ENCODE measurements at places on chromosomes 5 and 9.

- no peak for DNase-seq
These were observed 115.3 kb downstream of the TSSK1B start for GRCh38 chr5:113319256-113320053.

DNA sequence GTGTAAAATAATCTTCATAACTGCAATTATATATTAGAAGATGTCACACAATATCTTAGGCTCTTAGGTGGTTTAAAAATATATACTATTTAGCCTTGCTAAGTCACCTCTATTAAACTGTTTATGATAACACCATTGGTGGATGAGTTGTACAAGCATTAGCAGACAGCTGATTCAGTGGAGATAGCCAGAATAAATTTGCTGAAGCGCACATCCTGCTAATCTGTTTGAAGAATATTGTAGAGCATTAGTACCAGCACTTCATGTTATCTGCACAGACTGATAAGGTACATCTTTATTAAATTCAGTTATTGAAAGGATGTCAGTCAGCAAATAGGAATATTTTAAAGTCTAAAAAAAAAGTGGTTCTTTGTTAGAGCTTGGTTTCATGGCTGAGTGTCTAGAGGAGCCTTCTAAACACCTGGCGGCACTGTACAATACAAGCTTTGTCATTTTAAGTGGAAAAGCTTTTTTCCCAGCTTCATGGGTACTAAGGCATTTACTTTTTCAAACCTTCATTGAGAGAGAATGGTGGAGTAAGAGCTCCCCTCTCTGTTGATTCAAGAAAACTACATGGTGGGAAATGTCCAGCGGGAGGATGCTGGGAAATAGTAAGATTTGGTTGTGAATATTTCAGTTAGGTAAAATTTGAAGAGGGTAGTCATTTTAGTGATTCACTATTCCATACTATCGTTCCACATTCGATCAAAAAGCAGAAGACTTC is 275.1 kb downstream of the SLF1 start:
- DNase-seq: no peak

- no peak for DNase-seq
These were observed 26.4 kb downstream of the ANXA1 start for GRCh38 chr9:73178044-73178443.

- DNase-seq: no peak
These were observed 109.9 kb upstream of the IL12B start for GRCh38 chr5:159440235-159440634.

DNA sequence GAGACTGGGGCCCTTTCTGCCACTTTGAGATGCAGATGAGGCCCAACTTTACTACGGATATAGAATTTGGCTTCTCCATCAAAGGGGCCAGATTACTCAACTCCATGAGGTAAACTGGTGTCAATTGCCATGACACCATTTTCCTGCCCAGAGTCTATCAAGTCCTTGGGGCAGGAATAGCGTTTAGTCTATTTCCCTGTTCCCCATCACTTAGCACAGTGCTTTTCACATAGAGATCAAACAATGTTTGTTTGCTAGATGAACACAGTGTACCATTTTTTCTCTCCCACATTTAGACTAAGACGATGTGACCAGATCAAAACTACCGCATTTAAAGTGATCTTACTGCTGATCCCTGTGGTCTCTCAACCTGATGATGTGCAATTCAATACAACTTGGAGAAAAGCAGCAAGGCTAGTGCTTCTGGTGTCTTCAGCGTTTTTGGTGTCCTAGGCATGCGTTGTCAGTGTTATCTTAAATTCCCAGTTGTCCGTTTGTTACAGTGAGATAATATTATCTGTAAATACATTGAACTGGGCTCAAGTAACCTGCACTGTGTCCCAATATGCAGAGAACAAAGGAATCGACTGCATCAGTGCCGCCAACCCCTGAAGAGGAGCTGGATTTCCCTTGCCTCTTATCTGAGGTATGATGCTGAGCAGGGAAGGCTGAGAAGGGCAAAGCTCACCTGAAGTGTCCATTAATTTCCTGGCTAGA is 446.2 kb downstream of the PLK2 start:
- DNase-seq: no peak

DNA sequence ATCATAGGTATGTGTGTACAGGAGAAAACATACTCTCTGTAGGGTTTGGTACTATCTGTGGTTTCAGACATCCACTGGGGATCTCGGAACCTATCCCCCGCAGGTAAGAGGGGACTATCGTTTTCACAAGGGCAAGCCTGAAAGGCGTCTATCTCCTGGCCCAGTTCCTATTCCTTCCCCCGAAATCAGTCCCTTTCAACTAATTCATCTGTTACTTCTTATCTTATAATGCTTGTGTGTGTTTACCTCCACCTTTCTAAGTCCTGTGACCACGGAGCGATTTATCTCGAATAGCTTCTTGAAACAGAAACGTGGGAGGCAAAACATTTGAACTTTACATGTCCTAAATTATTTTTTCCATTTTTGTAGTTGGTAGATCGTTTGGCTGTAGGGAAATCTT is 11.4 kb downstream of the ABO start:
- DNase-seq: no peak

DNA sequence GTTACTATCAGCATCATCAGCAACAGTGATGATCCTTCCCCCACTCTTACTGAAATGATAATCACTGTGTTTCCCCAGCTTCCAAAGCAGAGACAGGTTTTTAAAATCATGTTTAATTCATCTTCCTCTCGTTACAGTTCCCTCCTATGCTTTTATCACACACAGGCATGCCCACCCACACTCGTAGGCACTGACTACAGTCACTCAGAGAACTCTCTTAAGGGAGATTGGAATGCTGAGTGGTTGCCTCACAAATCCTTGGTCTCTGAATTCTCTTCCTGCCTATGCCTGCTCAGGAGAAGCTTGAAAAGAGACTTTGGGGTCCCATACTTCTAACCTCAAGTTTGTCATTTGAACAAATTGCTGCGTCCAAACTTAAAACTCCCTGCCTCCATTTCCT is 179.2 kb downstream of the FRMD3 start:
- DNase-seq: no peak

DNA sequence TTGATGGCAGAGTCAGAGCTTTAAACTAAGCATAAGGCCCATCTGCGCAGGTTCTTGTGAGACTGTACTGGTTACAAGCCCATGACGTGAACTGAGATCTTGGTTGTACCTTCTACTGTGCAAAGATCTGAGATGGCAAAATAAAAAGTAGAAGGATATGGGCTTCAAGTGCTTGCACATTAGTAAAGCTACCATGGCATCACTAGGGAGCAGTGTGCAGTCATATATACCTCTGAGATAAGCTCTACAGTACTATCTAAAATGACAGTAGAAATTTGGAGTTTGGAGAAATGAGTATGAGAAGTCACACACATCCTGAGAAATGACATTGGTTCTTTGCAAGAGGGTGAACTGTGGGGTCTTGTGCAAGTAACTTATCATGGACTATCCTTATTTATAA is 408.2 kb upstream of the PRR16 start:
- DNase-seq: no peak

- DNase-seq: no peak
These were observed 32.3 kb downstream of the TNFAIP8 start for GRCh38 chr5:119387945-119388618.

- DNase-seq: no peak
These were observed 55.1 kb downstream of the ZNF354C start for GRCh38 chr5:179115307-179115706.
